Mesothelial cell of epicardium (in vitro differentiated cells): ENCODE measurements at places on chromosomes 1 and 21. TPM values are rescaled to one million over a fixed set of nuclear protein-coding genes. Genes with fewer than 3 reads are reported as not detected.
A peak's percentile ranks its signal among the peaks of the same experiment; 100 is the strongest.

The TINAGL1 gene
- total RNA-seq, result 201 to 212 TPM (median 211 TPM) in 3 replicates

The NR1I3 gene
- not detected in 3 replicates for total RNA-seq

DNA sequence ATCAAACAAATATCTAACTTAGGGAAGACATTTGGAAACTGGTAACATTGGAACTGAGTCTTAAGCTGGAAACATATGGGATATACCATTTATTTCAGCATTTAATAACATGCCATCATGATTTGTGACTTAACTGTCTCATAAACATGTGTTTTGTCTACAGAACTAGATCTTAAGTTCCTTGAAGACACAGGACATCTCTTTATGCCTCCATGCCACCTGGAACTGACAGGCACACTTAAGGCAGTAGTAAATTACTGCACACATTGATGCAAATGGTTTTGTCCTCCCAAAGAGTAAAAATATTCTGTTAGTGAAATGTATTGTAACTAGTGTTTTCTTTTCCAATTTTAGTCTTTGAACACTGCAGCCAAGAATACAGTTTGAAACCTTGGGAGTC lies 1.6 kb upstream of the EXO1 start:
- H3K27me3 ChIP-seq, result peaks cover 5% of the 10 kb centered on the region
- no peaks in the 10 kb centered on the region for H3K36me3 ChIP-seq
- peaks cover 25% of the 10 kb centered on the region for H3K4me1 ChIP-seq
- H3K4me3 ChIP-seq, result no peak overlapping the region
- no peak for DNase-seq

The EFNA1 gene
- total RNA-seq, result 92.4 to 94.8 TPM (median 93.1 TPM) in 3 replicates

The LMOD1 gene
- total RNA-seq, result 4.8 to 5.6 TPM (median 5.4 TPM) in 3 replicates

DNA sequence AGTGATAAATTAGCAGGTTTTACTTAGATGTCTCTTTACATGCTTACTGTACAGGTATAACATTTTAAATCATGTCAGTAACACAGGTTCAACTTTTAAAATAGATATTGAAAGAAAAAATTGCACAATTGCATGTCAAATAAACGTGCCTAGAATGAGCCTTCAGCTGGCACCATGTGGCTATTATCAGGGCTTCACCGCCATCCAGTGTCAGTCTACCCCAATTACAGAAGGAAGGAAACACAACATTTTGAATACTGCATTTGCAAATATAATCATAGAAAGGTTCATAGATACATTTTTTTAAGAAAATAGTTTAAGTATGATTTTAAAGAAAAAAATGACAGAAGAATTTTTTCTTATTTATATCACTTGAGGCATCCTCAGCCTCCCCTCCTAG lies 47.5 kb upstream of the SERTAD4 start:
- no peak overlapping the region for H3K27ac ChIP-seq
- no peaks in the 10 kb centered on the region for H3K36me3 ChIP-seq
- no peak for DNase-seq
- no peaks in the 10 kb centered on the region for H3K4me1 ChIP-seq
- H3K4me3 ChIP-seq, result no peak overlapping the region
- H3K27me3 ChIP-seq, result no peaks in the 10 kb centered on the region

- H3K27ac ChIP-seq, result peak overlapping the region; percentile 96
- H3K4me3 ChIP-seq, result no peak overlapping the region
- no peaks in the 10 kb centered on the region for H3K27me3 ChIP-seq
- DNase-seq, result no peak
- H3K36me3 ChIP-seq, result no peaks in the 10 kb centered on the region
- H3K4me1 ChIP-seq, result peaks cover 67% of the 10 kb centered on the region
Observed at GRCh38 chr1:98205291-98206017, 284.6 kb upstream of the DPYD start.

The NHLH2 gene
- 1.6 to 2.0 TPM (median 1.9 TPM) in 3 replicates for total RNA-seq

The PRAMEF15 gene
- total RNA-seq, result not detected in 3 replicates
